ENCODE measurements at places on chromosomes 7 and 10.

- no peak for DNase-seq
Measured at GRCh38 chr7:30521532-30521931, 16.9 kb upstream of the GGCT start.

DNA sequence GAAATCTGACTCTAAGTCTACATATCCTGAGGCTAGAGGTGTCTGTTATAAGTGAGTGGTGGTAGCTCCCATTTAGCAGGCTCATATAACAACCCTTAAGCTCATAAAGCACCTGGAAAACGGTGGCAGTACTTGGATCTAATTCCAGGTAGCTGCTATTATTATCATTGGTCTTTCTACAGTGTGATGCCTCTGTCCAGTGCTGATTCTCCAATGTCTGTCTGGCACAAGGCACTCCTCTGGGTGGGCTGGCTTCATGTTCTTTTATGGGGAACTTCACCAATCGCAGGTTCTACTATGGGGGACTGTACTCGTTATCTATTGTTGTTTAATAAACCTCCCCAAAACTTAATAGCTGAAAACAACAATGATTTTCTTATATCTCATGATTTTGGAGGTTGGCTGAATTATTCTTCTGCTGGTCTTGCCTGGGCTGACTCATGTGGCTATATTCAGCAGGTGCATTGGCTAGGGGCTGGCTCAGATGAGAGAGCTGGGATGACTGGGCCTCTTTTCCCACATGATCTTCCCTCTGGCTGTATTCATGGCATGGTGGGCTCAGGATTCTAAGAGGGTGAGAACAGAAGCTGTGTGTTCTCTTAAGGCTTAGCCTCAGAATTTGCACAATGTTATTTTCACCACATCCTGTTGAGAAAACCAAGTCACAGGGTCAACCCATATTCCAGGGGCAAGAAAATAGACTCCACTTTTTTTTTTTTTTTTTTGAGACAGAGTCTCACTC, 93.0 kb upstream of the PCGF5 start:
- DNase-seq: no peak

GRCh38 chr7:143322760-143323633, 7.1 kb downstream of the CLCN1 start:
- DNase-seq: no peak

DNA sequence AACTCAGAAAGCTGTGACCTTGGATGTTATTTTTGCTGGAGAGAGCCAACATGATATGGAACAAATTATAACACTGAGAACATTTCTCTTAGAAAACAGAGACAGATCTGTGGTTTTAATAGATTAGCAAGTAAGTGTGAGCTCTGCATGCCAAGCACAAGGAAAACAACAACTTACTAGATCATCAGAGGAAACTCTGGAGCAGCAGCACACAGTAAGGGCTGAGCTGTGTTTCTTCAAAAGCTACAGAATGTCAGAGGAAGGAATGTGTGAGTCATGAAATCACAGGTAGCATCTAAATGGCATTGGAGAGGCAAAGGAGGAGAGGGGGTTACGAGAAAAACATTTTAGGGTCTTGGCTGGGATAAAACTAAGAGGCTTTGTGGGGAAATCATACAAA, 283.4 kb upstream of the FZD8 start:
- no peak for DNase-seq

DNA sequence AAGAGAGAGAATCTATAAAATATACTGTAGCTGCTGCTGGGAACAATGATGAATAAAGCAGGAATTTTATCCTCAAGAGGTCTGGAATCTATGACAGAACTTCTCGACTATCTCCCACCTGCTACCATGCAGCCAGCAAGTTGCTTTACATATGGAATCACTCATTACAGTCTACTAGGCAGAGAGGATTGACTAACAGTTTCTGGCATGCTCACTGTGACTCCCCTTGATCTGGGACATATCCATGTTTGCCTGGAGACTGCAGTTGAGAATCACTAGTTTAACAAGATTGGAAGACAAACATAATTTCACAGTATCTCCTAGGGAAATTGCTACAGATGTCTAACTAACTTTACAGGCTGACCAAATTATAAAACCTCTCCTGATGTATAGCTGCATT, 13.3 kb downstream of the GPR37 start:
- no peak for DNase-seq

DNA sequence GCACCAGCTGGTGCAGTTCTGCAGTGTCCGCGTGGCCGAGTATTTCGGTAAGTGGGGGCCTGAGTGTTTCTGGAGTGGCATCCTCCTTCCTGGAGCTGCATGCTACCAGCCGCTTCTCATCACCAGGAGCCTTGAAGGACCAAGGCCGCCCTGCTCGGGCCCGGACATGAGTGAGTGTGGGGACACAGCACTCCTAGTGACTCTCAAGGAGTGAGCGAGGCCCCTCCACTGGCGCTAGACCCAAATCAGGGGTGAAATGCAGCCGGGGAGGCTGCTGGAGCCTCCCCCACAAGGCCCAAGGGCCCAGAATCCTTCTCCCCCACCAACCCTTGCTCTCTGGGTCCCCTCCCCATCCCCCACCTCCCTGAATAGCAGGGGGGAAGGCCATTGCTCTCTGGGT, 48.0 kb downstream of the CAMK2B start:
- no peak for DNase-seq

GRCh38 chr7:57375783-57376182, 74.2 kb upstream of the ZNF716 start:
- DNase-seq: no peak
